ENCODE measurements at places on chromosomes 13 and 19. TPM values are rescaled to one million over a fixed set of nuclear protein-coding genes. Genes with fewer than 3 reads are reported as not detected.

SWSAP1 gene
- 0.30 TPM for total RNA-seq

VSIG10L gene
- total RNA-seq = 0.23 TPM

PRODH2 gene
- total RNA-seq = not detected

INSR gene
- 19.9 TPM for total RNA-seq

FPR1 gene
- total RNA-seq = 0.47 TPM

GSX1 gene
- total RNA-seq = not detected

PBX4 gene
- not detected for total RNA-seq

MYO16 gene
- not detected for total RNA-seq

RAX2 gene
- total RNA-seq = not detected

SELENOV gene
- not detected for total RNA-seq

CEACAM3 gene
- total RNA-seq = not detected

HSPBP1 gene
- total RNA-seq = 25.8 TPM

TUBA3C gene
- total RNA-seq = not detected

MATK gene
- total RNA-seq = 0.70 TPM

ZNF808 gene
- total RNA-seq = 11.9 TPM

ZNF728 gene
- total RNA-seq = 0.23 TPM

ATP12A gene
- total RNA-seq = not detected

SIGLEC11 gene
- total RNA-seq = not detected

IRGC gene
- not detected for total RNA-seq

OSCAR gene
- 1.2 TPM for total RNA-seq

NCR1 gene
- total RNA-seq = not detected

ERICH6B gene
- not detected for total RNA-seq

IGSF23 gene
- 0.08 TPM for total RNA-seq

TRPC4 gene
- total RNA-seq = 2.6 TPM

CGB5 gene
- not detected for total RNA-seq

ZNF208 gene
- 1.4 TPM for total RNA-seq

OR4F17 gene
- total RNA-seq = not detected

APOC1 gene
- total RNA-seq = 0.47 TPM

CEBPA gene
- total RNA-seq = 0.12 TPM

NOTCH3 gene
- 42.6 TPM for total RNA-seq

PSG4 gene
- 5.3 TPM for total RNA-seq

MYBPC2 gene
- not detected for total RNA-seq

ELSPBP1 gene
- not detected for total RNA-seq

BEST2 gene
- total RNA-seq = not detected

SMAD9 gene
- 0.47 TPM for total RNA-seq

SCGB2B2 gene
- total RNA-seq = not detected

CRLF1 gene
- 14.7 TPM for total RNA-seq
